Amniotic stem cell (primary cell): ENCODE measurements at places on chromosomes 12 and 14.

DNA sequence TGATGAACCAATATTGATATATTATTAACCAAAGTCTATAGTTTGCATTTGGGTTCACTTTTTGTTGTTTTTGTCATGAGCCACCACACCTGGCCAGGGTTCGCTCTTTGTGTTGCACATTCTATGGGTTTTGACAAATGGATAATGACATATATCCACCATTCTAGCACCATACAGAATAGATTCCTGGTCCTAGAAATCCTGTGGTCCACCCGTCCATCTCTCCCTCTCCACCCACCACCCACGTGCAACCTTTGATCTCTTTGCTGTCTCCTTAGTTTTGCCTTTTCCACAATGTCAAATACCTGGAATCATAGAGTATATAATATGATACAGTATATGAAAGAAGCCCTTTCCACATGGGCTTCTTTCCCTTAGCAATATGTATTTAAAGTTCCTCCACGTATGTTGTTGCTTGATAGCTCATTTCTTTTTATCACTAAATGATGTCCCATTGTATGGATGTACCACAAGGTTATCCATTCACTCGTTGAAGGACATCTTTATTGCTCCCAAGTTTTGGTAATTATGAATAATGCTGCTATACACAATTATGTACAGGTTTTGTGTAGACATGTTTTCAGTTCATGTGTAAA is 7.4 kb downstream of the RPL6 start:
- DNase-seq, result no peak

GRCh38 chr12:80659512-80660063 is 47.8 kb upstream of the MYF6 start:
- DNase-seq, result no peak

DNA sequence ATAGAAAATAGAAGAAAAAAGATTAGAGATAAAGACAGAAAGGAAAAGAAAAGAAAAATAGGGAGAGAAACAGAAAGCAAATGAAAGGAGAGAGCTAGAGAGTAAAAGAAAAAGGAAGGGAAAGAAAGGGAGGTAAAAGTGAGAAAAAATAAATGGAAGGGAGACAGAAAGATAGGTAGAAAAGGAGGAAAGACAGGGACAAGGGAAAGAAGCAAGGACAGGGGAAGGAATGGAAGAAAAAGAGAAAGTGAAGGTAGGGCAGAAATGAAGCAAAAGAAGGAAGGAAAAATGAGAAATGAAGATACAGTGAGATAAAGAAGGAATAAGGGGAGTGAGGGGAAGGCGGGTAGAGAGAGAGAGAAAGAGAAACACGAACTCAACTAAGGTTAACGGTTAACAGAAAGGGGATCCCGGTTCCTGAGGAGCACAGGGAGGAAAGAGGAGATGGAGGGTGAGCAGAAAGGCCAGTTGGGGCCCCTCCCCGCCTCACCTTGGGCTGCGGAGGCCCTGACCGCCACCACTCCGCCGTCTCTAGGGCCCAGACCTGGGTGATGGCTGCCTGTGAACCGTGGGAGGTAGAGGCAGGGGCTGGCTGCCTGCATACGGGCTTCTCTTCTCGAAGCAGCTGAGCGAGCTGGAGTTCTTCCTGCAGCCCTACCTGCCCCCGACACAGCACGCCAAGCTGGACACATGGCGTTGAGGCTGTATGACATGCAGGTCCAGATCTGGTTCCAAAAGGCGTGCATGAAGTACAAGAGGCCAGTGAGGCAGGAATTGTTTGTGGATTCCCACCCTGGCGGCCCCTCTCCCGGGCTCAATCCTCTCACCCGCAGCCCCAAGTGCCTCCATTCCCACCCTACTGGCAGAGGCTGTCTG is 59.5 kb downstream of the SMUG1 start:
- DNase-seq, result no peak

- no peak for DNase-seq
Observed at GRCh38 chr14:97942921-97943320, 1145.7 kb downstream of the VRK1 start.

GRCh38 chr12:130573766-130574165 is 142.3 kb downstream of the RIMBP2 start:
- DNase-seq, result no peak

- DNase-seq, result no peak
Observed at GRCh38 chr14:100092832-100093231, 27.6 kb downstream of the EVL start.
